ENCODE measurements at places on chromosomes 5 and 9.

DNA sequence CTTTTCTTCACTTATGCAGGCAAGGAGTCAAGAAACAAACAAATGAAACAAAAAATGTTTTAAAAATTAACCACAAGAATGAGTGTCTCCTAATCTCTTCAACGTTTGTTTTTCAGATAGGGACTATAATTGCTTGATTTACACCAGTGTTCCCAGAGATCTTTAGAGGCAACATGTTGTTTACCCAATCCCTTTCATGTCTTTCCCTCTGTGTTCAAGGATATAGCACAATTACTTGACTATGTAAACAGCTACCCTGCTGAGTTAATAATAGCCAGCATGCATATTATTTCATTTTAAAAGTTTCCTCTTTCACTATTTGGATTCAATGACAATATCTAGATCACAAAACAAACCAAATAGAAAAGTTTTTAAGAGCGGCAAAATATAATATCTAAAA is 25.1 kb upstream of the SHISAL2B start:
- no peak for DNase-seq

GRCh38 chr5:168193493-168194250 is 97.8 kb upstream of the WWC1 start:
- no peak for DNase-seq

DNA sequence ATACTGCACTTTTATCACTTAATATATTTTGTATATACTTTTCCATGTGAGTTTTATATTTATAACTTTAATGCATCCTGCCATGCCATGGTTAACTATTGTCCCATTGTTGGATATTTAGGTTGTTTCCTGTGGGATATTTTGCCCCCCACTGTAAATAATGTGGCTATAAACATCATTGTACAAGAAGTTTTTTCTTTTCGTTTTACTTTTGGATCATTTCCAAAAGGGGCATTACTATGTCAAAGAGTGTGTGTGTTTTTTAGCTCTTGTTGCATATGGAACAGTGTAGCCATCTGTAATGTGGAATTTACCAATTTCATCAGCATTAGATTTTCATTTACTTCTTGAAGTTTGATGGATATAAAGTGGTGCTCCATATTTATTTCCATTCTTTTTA is 13.3 kb downstream of the ITGA2 start:
- no peak for DNase-seq

- no peak for DNase-seq
Observed at GRCh38 chr9:112495614-112496013, 9.0 kb downstream of the KIAA1958 start.

- DNase-seq, result no peak
Observed at GRCh38 chr5:122263352-122264030, 48.5 kb upstream of the SNCAIP start.

DNA sequence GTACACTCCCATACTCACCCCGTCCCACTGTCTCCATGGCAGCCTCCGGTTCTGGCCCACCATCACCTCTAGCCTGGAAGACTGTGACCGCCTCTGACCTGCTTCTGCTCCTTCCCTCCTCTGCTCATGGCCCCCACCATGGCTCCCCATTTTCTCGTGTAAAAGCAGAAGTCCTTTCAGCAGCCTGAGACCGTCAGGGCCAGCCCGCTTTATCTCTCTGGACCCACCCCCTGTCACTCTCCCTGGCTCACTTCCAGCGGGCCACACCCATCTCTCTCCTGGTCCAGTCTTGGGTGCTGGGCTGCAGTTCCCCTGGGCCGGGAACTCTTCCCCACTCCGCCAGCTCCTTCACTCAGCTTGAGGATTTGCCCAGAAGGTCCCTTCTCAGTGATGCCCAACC is 96.0 kb upstream of the RUFY1 start:
- DNase-seq, result no peak

DNA sequence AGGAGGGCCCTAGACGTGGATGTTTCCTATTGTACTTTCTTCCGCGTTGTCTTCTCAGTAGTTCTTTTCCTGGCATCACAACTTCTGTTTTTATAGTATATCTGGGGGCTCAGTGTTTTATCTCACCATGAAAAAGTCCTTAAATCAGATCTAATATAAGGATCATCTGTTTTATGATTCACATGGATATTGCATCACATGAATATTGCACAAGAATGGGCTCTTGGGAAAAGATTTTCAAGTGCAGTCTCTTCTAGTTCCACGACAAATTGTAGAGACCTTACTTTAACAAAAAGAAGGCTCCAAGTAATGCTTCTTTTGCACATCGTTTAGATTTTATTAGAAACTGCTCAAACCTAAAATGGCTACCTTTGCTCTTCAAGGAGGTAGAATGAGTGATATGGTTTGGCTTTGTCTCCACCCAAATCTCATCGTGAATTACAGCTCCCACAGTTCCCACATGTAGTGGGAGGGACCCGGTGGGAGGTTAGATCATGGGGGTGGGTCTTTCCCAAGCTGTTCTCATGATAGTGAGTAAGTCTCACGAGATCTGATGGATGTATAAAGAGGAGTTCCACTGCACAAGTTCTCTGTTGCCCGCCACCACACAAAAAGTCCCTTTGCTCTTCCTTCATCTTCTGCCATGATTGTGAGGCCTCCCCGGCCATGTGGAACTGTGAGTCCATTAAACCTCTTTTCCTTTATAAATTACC is 53.7 kb upstream of the FAM120A start:
- DNase-seq, result no peak

DNA sequence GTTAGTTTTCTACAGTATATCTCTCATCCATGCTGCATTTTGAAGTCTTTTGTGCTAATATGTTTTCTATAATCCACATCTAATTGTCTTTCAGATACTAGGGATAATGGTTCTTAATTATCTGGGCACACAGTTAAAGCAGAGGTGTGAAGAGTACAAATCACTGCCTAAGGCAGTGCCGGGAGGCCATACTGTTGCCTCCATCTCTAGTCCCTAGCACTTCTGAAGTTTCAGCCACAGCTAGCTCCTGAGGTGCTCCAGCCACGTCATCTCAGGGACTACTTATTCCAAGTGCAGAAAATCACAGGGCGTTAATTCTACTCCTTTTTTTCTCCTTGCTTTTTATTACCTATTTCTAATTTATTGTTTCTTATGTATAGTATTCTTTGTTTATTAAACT is 760.0 kb upstream of the FAM174A start:
- DNase-seq, result no peak

- DNase-seq, result no peak
Observed at GRCh38 chr9:83620841-83621636, 1.9 kb upstream of the IDNK start.

- DNase-seq, result no peak
Observed at GRCh38 chr9:35562895-35563780, 41.9 kb upstream of the TESK1 start.

GRCh38 chr5:95631255-95631958 is 11.5 kb downstream of the GPR150 start:
- DNase-seq, result no peak

DNA sequence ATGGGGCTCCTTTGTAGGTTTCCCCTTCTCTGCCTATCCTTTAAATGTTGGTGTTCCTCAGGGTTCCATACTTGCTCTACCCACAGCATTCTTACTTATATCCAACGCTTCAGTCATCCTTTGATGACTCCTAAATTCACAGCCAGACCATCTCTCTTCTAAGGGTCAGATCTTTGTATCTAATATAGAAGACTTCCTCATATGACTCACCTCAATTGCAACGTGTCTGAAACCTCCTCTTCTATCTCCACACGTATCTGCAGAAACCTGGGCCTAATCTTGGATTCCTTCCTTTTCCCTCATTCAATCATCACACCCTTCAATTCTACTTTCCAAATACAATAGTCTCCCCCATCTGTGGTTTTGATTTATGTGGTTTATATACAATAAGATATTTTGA is 68.3 kb downstream of the HMGCR start:
- DNase-seq, result no peak
